ENCODE measurements at places on chromosomes 13 and 19. TPM values are rescaled to one million over a fixed set of nuclear protein-coding genes. Genes with fewer than 3 reads are reported as not detected.

Gene FPR3
- total RNA-seq = not detected

Gene CASP14
- not detected for total RNA-seq

Gene GEMIN7
- 89.0 TPM for total RNA-seq

Gene HSD11B1L
- 4.8 TPM for total RNA-seq

Gene NAPA
- 113 TPM for total RNA-seq

Gene OR4F17
- not detected for total RNA-seq

Gene SRRM5
- total RNA-seq = 0.93 TPM

Gene SBNO2
- 28.1 TPM for total RNA-seq

Gene MBD3L3
- not detected for total RNA-seq

Gene ICAM5
- 1.1 TPM for total RNA-seq

Gene KANK3
- total RNA-seq = 5.1 TPM

Gene MED29
- total RNA-seq = 66.8 TPM

Gene KLK3
- not detected for total RNA-seq

Gene VSTM2B
- total RNA-seq = 0.09 TPM

All from A549 treated with CORT108297 at 1 μM for 4 hours (cell line).